HFFc6 (cell line): ENCODE measurements at places on chromosomes 2 and 18.

- no peak overlapping the region for H3K4me3 ChIP-seq
- H3K4me1 ChIP-seq = no peaks in the 10 kb centered on the region
- DNase-seq = no peak
- no peak overlapping the region for H3K27ac ChIP-seq
- no peaks in the 10 kb centered on the region for H3K36me3 ChIP-seq
- peaks cover 6% of the 10 kb centered on the region for H3K27me3 ChIP-seq
These were observed 4.7 kb downstream of the CYTIP start for GRCh38 chr2:157438863-157439823.

DNA sequence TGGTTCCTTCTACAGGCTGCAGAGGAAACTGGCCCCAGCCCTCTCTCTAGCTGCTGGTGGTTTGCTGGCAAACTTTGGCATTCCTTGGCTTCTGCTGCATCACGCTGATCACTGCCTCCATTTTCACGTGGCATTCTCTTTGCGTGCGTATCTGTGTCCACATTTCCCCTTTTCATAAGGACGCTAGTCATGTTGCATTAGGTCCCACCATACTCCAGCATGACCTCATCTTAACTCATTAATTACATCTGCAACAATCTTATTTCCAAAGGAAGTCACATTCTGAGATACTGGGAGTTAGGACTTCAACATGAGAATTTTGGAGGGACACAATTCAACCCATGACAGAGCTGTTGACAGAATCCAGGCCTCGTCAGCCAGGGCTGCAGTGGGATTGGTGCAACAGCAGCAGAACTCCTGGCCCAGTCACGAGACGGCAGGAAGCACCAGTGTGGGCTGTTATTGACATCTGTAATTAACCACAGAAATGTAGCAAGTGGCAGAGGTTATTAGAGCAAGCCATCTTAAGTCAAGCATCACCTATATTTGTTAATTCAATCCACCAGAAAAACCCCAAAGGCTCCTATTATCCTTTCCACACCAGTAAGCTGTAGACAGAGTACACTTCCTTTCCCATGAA lies 132.4 kb downstream of the TMEM163 start:
- H3K27ac ChIP-seq = no peak overlapping the region
- peaks cover 5% of the 10 kb centered on the region for H3K36me3 ChIP-seq
- H3K4me1 ChIP-seq = no peaks in the 10 kb centered on the region

DNA sequence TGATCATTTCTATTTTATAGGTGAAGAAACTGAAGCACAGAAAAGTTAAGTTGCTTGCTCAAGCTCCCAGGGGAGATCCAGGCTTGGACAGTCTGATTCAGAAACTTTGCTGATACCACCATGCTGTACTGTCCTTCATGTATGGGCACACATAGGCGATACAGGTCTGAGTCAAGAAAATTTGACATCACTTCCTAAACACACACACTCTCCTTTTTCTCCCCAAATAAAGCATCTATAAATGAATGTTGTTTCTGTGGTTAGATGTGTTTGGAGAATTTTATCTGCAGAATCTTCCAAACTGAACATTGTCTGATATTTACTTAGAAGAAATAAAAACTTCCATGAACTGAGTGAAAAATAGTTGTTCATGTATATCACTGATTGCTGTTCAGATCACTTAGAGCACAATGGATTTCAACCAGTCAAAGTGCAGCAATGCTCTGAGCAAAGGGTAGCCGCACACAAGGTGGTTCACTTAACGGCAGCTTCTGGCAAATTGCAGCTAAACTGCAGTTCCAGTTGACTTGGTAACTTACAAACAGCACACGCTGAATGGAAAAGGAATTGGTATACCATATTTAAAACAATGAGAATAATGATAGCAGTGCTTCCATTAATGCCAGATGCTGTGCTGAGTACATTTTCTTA lies 10.0 kb upstream of the AGFG1 start:
- no peaks in the 10 kb centered on the region for H3K27me3 ChIP-seq
- H3K27ac ChIP-seq = no peak overlapping the region
- peaks cover 56% of the 10 kb centered on the region for H3K4me1 ChIP-seq

GRCh38 chr2:56040834-56041233 lies 117.3 kb upstream of the EFEMP1 start:
- H3K4me3 ChIP-seq = no peak overlapping the region
- H3K27me3 ChIP-seq = peaks cover 30% of the 10 kb centered on the region
- peaks cover 10% of the 10 kb centered on the region for H3K4me1 ChIP-seq
- DNase-seq = no peak
- H3K27ac ChIP-seq = no peak overlapping the region
